D341Med (cell line): ENCODE measurements at places on chromosomes 3 and 15.

DNA sequence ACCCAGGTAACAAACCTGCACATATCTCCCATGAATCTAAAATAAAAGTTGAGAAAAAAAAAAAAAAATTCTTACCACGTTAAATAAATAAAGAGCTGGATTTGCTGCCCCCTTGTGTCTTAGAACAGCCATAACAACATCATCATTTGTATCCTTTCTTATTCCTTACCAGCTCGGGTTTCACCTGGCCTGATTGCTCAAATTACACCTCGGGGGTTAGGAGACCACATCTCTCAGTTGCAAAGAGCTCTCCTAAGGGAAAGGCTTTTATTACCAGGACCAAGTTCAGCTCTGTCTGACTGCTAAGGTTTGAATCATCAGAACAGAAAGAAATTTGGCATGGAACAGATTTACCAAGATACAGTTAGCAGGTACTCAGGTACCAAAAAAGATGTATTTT is 25.8 kb upstream of the RPL39L start:
- DNase-seq, result peak; percentile 65

GRCh38 chr3:194675081-194675640 is 3.2 kb upstream of the LSG1 start:
- DNase-seq, result no peak

GRCh38 chr3:45437383-45437782 is 49.0 kb downstream of the LARS2 start:
- no peak for DNase-seq

DNA sequence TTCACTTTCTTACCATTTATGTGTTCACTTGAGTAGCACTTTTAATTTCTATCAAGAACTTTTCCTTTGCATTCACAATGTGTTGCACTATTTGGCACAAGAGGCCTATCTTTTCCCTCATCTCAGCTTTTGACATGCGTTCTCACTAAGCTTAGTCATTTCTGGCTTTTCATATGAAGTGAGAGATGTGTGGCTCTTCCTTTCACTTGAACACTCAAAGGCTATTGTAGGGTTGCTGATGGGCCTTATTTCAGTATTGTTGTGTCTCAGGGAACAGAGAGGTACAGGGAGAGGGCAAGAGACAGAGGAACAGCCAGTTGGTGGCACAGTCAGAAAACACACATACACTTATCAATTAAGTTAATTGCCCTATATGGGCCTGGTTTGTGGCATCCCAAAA is 127.4 kb upstream of the MLF1 start:
- DNase-seq, result no peak

DNA sequence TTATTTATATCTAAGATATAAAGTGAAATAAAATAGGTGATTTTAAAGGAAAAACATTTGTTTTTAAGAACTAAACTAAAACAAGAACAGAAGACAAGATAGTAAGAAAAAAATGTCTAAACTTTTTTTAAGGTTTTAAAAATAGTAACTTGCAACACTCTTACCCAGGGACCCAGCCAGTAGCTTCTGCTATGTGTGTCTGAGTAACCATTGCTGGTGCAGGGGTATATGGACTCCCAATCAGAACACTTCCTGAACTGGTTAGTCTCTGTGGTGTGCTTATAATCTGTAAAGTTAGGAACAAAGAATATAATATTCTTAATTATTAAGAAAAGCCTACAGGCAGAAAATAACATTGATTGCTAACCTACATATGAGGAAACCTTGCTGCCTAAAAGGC is 118.4 kb downstream of the ATP1B3 start:
- DNase-seq, result no peak

DNA sequence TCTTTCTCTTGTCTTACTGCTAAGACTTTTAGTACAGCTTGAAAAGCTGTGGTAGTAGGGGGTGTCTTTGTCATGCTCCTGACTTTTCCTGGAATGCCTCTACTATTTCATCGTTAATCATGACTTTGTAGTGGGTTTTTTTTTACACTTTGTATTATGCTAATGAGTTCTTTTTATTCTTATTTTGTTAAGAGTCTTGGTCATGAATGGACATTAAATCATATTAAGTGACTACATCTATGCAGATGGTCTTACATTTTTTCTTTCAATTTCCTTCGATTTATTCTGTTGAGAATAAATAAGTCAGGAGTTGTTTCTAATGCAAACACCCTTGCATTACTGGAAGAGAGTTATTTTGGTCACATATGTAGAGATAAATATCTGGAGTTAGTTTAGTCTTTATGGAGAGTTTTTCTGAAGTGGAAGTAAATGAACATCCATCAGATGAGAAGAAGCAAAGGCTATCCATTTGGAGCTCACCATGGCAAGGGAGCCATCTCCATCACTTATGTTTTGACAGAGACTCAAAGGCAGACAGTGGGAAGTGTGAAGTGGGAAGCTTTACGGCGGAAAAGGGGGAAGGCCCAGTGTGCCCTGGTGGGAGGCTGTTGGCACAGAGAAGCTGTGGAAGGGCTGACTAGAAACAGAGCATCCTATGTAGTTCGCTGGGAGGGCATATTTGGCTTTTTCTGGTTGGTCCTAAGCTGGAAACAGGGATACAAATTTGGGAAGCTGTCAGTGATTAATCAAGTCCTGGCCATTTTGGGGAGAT is 73.1 kb upstream of the PRR23E start:
- DNase-seq, result no peak

DNA sequence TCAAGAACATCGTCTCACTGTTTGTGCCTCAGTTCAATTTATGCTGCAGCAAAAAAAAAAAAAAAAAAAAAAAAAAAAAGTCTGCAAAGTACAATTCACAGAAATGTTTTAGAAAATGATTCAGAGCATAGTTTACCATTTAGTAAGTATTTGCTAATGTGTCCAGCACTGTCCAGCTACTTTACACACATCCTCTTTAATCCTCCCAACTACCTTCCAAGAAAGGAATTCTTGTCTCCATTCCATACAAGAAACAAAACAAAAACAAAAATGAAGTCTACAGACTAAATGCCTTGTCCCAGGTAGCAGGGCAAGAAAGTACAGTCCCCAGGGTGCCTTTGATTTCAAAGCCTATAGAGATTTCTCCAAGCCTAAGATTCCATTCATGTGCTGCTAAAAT is 38.9 kb upstream of the SNTN start:
- no peak for DNase-seq

GRCh38 chr15:54374184-54374952 is 396.1 kb downstream of the UNC13C start:
- peak; percentile 31 for DNase-seq

DNA sequence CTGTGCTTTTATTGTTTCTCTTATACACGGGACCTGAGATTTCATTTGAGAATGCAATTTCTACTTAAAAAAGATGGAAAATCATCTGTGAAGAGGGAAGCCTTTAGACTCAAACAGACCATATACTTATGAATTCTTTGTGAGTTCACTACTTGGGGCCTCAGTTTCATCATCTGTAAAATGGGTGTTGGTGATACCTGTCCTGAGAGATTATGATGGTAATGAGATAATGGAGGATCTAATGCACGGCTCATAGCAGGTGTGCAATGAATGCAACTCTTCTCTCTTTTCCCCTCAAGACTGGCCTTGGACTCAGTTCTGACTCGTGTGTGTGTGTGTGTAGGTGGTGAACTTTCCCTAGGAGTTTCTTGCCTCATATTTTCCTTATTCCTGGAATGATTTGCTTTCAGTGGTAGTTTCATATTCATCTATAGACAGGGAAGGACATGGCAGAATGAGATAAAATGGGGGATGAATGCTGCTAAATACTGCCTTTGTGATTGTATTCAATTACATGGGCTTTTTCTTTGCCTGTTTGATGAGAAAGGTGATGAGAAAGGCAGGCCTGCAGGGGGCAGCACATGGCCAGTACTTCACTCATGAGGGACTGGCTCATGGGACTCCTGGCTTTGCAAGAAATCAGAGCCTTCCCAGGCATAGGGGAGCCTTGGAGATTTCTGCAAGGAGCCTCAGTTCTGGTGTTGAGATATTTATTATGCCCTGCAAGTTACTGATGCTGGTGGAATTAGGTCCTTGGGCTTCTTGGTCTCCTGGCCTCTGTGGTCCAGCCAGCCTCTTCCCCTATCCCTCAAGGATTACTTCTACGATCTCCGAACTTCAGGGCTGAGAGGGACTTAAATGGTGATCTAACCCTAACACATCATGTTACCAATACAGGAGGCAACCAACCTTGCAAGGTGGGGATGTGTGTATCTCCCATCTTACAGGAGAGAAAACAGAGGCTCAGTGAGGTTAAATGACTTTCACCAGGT is 70.7 kb downstream of the RPLP1 start:
- DNase-seq, result peak; percentile 82

GRCh38 chr3:21705769-21706168 is 45.2 kb downstream of the ZNF385D start:
- DNase-seq, result no peak

- DNase-seq, result no peak
Measured at GRCh38 chr3:67458896-67459530, 195.4 kb downstream of the SUCLG2 start.

GRCh38 chr3:156291272-156292123 is 171.1 kb downstream of the KCNAB1 start:
- DNase-seq, result peak; percentile 83

GRCh38 chr3:111465081-111465670 is 76.8 kb upstream of the CD96 start:
- no peak for DNase-seq

DNA sequence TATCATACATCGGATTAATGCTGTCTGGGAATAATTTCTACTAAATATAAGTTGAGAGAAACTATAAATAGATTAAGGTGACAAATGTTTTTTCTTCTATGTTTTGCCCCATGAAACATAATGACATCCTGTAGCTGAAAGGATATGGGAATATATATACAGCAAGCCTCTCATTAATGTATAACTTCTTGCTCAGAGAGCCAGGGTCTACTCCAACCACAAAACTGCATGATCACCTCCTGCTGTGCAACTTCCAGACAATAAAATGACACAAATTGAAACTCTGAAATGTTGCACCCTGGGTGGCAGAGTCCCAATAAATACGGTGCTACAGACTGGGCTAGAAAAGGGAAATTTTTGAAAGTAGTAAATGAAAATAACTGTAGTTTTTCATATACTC is 571.9 kb upstream of the CBLB start:
- no peak for DNase-seq

DNA sequence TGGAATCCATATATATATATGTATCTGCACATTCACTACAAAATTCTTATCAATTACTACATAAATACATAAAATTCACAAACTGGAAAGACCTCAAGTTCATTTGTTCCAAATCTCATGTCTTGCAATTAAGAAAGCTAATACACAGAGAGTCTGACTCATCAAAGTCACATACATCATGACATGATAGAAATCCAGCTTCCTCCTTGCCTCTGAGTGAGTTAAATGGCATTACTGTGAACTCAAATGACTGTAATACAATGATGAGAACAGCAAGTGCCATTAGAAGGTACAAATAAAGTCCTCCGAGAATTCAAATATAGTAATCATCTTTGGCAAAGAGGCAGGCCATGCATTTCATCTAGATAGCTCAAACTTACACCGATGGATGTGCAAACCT is 55.1 kb upstream of the AGTR1 start:
- DNase-seq, result no peak

DNA sequence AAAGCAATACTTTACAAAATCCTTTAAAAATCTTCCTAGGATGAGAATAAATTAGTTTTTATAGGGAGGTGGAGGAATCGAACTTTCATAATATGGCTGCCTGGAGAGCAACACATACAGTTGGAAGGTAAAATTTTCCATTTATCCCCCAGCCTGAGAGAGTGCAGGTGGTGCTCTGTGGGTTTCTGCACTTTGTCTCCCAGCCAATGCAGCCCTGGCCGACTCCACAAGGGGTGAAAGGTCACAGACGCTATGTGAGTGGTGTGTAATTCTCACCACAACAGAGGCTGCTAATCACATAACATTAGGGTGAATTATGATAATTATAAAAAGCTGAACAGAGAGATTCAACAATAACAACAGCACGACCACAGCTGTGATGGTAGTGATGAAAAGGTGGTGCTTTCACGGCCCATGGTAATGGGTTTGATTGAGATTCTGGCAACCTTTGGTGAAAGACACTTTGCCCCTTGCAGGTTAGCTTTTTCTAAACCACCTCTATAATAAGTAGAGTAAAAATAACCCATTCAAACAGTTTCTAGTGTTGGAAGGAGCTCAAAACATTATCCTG is 30.1 kb upstream of the NANOGP8 start:
- DNase-seq, result no peak

DNA sequence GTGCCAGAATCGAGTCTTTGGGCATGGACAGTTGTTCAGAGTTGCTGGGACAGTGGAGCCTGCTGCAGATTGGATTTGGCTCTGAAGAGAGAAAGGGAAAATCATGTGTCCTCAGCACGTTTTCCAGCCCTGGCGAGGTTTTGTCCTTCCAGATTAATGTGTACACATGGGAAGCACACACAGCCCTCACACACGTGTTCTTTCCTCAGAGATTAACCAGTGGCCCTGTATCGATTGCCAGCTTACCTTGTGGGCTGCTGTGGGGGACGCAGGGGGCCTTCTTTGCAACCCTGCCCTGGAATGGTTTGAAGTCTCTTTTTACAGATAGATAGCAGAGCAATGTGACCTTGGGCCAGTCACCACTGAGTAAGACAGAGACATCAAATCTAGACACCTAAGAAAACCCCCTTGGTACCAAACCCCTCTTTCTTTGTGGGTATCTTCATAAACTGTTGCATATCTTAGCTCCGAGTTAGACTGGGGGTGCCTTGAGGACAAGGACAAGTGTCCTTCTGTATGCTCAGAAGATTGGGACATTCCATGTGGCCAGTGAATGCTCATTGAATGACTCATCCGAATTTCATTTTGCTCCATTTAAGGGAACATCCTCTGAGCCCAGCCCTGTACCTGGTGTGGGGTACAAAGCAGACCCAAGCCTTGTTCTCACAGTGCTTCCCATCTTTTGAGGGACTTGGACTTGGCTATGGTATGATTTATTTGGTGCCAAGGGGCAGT is 48.0 kb downstream of the SMAD6 start:
- no peak for DNase-seq

DNA sequence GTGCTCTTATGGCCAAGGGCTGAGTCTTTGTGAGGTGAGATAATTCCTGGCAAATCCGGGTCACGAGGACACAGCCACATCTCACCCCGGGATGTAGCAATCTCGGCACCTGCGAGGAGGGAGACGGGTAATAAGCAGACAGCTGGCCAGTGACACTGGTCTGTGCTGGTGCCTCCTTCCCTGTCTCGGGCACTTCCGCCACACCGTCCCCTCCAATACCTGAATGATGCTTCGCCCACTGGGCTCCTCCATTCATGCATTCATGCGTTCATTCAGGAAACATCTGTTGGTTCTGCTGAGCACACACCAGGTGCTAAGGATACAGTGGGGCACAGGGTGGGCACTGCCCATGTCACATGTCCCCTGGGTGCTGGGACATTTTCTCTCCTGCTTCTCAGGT is 60.1 kb downstream of the ATP10A start:
- DNase-seq, result no peak

- no peak for DNase-seq
Measured at GRCh38 chr3:63353383-63353782, 75.3 kb downstream of the SYNPR start.

- DNase-seq, result no peak
Measured at GRCh38 chr3:44628716-44629115, 3.9 kb downstream of the ZNF197 start.

- DNase-seq, result no peak
Measured at GRCh38 chr15:67148196-67148701, 82.8 kb downstream of the SMAD3 start.
